Activated CD4-positive, alpha-beta T cell treated with anti-CD3 and anti-CD28 coated beads, Interleukin-2, Interleukin-4, amounts not matched to agents 100 ng/mL and 50 ng/mL, durations not matched to agents 16 hours and 8 hours (primary cell): ENCODE measurements at places on chromosomes 5 and 9.

DNA sequence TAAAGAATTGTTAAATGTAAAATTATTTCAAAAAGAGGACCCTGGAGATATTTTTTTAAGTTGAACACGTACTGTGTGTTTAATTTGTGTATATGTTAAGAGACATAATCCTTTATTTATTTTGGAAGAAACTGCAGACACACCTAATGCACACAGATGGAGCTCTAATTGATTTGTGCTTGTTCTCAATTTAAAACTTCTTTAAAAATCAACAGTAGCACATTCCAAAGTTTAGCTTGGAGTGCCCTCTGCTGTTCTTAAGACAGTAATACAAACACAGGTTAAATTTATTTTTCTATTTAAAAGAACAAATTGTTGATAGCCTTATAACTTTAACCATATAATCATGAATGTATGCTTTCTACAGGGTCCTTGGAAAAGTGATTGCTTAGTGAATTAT is 277.6 kb upstream of the ADAMTS16 start:
- DNase-seq: peak; percentile 6

GRCh38 chr9:102047549-102047948 is 309.1 kb upstream of the GRIN3A start:
- no peak for DNase-seq

DNA sequence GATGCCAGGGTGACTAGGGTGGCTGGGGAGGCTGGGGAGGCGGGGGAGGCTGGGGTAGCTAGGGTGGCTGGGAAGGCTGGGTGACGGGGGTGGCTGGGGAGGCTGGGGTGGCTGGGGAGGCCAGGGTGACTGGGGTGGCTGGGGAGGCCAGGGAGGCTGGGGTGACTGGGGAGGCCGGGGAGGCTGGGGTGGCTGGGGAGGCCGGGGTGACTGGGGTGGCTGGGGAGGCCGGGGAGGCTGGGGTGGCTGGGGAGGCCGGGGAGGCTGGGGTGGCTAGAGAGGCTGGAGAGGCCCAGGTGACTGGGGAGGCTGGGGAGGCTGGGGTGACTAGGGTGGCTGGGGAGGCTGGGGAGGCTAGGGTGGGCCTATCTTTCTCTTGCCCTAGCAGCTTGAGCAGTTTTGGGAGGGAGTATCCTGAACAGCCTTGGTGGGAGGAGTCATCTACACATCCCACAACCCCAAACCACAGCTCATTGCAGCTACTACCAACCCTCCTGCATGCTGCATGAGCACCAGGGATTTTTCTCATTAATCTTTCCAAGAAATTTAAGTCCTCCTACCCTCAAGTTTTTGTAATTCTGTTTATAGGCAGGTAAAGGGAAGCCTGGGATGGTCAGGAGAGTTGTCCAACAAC is 203.2 kb upstream of the IRX1 start:
- DNase-seq: no peak

DNA sequence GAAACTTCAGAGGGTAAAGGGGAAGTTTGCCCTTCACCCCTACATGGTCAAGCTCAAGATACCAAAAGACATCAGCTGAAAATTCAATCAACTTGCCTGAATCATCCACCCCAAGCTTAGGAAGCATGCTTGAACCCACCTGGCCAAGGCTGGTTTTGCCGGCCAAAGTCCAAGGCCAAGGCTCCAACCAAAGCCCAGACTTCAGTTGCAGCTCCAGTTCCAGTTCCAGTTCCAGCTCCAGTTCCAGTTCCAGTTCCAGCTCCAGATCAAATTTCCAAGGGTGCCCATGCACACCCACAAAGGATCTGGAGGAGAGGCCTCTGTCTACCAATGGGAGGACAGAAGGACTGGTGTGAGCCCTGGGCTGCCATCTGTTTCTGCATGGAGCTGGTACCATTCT is 4.6 kb upstream of the SERINC5 start:
- no peak for DNase-seq

- no peak for DNase-seq
Measured at GRCh38 chr9:77864211-77864889, 167.3 kb downstream of the GNAQ start.

- no peak for DNase-seq
Measured at GRCh38 chr5:106290841-106291240, 1379.9 kb downstream of the EFNA5 start.

DNA sequence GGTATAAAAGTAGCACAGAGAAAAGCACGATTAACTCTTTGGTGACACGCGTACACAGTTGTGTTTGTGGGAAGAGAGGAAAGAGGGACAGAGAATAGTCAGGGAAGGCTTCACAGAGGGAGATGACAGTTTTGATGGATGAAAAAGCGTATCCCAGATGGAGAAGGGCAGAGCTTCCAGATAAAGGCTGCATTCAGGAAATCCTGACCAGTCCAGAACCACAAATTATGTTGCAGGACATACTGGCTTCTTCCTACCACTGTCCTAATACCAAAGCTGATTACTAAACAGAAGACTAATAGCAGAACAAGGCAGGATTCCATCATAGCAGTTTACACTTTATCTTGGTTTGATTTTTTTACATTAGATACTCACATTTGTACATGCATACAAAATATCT is 34.5 kb downstream of the SLC31A2 start:
- no peak for DNase-seq

GRCh38 chr9:86471171-86471815 is 117.1 kb upstream of the TUT7 start:
- DNase-seq: no peak

GRCh38 chr9:136665111-136665703 is 2.5 kb downstream of the EGFL7 start:
- DNase-seq: no peak

GRCh38 chr9:115837618-115838017 is 316.0 kb upstream of the PAPPA start:
- no peak for DNase-seq

DNA sequence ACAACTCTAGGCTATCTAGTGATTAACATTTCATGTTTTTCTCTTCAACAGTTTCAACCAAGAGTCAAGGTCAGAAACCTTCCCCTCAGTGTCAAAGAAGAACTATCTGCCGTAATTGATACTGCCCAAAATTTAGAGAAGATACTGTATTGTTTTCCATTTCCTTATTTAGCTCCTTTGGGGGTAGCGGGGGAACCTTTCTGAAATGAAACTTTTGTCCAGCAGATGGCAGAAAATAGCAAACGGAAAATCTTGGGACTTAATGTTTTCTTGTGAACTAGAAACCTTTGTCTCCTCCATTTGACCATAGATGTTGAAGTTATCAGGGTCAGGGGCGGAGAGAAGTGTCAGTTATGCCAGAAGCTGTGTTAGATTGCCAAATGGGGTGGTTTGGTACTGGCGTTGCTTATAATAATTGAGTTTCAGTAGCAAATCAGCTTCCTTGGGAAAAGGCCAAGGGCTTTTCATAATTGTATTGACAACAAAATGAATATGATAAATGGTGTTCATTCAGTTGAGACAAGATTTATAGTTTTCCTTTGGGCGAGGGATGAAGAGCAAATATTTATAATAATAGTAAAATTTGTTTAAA is 101.7 kb upstream of the TLX3 start:
- DNase-seq: peak; percentile 34

DNA sequence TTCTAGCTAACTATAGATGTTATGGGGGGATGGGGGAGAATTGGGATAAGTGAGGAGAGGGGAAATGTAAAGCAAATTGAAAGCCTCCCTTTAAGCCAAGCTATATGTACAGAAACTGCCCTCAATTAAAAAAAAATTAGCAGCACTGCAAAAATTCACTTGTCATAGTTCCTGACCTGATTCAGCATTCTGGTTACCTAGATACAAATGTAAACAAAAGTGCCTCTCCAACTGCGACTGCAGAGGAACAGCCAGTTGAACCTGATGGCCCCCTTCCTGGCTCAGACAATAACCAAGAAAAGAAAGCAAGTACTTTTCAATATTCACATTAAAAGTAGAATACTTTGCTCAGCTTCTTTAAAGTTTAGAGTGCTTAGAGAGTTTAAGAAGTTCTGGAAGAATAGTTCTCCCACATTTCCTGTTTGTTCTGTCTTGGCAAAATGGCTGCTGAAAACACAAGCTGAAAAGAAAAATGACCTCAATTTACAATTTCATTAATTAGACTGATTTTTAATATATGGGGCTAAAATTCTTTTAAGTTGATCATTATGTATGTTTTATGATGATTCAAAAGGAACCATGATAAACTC is 1.5 kb downstream of the FAM81B start:
- no peak for DNase-seq

- DNase-seq: no peak
Measured at GRCh38 chr5:178208540-178209227, 4.4 kb downstream of the HNRNPAB start.

- no peak for DNase-seq
Measured at GRCh38 chr5:176873541-176874172, 25.5 kb downstream of the HK3 start.

GRCh38 chr9:133604214-133604613 is 5.0 kb downstream of the FAM163B start:
- no peak for DNase-seq

DNA sequence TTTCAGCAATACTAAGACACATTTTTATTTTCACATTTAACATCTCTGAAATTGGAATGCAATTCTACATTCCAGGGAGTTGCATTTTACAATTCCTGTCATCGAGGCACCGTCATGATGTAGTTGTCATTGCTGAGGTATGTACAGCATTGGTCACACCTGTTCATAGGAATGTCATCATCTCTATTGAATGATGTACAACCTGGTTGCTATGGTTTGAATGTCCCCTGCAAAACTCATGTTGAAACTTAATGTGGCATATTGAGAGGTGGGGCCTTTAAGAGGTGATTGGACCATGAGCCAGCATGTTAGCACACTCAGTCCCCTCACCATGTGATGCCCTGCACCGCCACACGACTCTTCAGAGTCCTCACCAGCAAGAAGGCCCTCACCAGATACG is 103.1 kb downstream of the CEMIP2 start:
- no peak for DNase-seq

DNA sequence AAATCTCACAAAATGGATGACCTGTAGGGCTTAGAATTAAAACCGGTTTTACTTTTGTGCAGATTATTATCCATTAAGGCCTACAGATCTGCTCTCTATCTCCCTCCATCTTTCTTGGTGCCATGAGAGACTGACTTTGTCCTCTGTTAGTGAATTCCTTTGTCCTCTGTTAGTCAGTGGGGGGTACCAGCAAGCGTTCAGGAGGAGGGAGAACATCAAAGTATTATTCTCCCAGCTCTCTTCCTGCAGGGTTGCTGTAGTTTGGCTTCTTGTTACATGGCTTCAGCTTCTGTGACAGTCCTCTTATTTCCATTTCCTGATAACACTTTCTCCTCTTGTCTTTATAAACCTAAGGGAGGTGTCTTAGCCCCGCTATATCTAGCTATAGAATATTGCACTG is 850.5 kb upstream of the SEMA6A start:
- no peak for DNase-seq

DNA sequence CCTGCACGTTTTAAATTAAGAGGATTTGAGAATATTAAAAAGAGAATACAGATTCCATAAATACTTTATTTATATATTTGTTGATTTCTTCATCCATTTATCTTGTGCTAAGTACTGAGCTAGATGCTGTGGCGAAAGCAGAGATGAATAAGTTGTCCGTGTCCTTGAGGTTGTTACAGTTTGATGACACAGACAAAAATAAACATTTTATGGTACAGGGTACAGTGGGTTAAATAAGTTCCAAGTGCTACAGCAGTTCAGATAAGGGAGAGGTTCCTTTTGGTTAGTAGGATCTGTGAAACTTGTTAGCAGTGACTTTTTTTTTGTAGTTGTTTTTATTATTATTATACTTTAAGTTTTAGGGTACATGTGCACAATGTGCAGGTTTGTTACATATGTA is 50.2 kb downstream of the MACIR start:
- no peak for DNase-seq

DNA sequence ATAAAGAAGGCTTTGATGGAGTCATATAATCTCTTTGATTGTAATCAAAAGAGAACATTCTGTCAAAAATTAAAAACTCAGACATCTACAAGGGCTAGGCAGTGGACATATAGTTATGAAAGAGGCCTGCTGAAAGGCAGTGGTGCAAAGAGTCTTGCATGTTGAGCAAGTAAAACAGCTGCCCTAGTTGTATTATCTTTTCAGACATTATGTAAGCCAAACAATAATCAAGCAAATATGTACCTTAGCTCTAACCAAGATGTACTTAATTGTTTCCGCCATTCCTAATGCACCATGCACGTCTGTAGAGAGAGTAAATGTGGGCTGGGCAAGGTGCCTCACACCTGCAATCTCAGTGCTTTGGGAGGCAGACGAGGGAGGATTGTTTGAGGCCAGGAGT is 14.3 kb downstream of the GAPT start:
- no peak for DNase-seq

DNA sequence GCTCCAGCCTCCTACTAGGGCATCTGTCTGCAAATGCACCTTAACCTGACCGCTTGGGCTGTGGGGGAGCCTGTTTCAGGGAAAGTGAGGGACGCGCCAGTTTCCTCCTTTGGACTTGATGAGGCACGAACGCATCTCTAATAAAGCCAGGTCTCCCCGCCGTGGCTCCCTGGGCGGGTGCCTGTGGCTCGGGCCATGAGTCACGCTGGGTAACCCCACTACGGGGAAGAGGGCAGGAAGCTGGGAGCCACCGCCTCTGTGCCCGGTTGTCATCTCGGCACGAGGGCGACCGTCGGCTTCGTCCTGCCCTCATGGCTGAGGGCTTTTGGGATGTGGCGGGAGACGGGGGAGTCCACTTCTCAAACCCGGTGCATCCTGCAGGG is 12.1 kb downstream of the NOTCH1 start:
- DNase-seq: peak; percentile 85

GRCh38 chr5:154970759-154971158 is 29.9 kb downstream of the MRPL22 start:
- DNase-seq: no peak

- DNase-seq: no peak
Measured at GRCh38 chr5:153511622-153512021, 21.2 kb downstream of the GRIA1 start.

- DNase-seq: no peak
Measured at GRCh38 chr9:99873531-99873930, 32.9 kb upstream of the STX17 start.

DNA sequence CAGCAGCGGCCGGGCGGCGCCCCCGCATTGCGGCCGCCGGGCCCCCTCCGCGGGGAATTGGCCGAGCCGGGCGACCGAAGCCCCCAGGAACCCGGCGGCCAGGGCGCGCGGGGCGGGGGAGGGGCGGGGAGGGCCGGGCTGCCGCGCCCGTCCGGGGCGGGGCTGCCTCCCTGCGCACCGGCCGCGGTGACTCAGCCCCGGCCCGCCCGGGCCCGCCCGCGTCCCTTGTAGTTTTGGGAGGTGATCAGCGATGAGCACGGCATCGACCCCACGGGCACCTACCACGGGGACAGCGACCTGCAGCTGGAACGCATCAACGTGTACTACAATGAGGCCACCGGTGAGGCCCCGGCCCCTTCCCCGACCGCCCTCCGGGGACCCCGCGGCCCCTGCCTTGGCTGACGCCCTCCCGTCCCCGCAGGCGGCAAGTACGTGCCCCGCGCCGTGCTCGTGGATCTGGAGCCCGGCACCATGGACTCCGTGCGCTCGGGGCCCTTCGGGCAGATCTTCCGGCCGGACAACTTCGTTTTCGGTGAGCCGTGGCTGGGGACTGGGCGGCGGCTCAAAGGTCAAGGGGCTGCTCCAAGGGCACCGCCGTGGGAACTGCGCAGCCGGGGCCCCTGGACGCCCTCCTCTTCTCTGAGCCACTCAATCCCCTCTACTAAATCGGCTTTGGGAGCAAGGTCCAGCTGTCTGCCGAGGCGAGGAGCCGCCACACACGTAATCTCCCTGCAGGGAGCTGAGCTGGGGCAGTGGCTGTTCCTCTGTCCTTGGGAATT is 592 bp downstream of the TUBB4B start:
- DNase-seq: peak; percentile 58
